ENCODE measurements at places on chromosomes 12 and 14.

DNA sequence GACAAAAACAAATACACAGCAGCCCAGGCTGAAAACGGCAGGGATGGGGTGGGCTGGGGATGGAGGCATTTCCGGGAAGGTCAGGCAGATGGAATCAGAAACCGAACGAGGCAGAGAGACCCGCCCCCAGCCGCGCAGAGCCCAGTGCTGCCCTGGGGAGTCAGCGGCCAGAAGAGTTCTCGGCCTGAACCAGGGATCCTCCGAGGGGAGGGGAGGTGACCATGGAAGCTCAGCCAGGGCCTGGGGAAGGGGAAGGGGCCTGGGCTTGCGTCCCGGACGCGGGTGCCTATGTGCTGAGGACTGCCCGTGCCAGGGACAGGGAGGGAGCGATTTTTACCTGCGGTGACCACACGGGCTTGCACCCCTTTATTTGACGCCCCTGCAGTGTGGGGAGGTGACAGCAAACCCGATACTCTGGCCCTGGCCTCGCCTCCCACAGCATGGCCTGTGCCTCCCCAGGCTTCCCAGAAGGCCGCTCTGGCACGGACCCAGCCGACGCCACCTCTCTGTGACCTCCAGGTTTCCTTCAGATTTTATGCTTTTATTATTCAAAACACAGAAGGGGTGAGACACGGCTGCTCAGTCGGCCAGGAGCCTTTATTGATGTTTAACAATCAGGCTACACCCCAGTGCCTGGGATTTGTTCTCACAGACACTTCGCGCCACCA lies 7.7 kb downstream of the LRCOL1 start:
- DNase-seq = no peak

- no peak for DNase-seq
Measured at GRCh38 chr14:76109087-76109880, 42.4 kb upstream of the GPATCH2L start.

DNA sequence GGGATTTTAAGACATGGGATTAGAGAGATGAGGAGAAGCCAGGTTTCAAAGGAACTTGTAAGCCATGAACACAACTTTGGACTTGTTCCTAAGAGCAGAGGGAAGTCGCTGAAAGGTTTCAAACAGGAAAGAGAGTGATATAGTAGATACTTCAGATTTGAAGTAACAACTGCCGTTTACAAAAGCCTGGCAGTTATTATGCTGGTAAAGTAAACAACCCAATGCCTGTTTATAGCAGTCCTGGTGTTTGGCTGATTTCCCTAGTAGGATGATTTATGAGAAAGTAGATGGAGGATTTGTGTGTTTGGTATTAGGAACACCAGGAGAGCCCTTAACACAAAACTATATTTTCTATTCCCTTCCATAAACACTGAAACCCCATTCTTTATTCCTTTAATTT lies 285.7 kb downstream of the RMST start:
- DNase-seq = no peak

GRCh38 chr12:57241402-57242310 lies 9.3 kb downstream of the STAC3 start:
- no peak for DNase-seq

DNA sequence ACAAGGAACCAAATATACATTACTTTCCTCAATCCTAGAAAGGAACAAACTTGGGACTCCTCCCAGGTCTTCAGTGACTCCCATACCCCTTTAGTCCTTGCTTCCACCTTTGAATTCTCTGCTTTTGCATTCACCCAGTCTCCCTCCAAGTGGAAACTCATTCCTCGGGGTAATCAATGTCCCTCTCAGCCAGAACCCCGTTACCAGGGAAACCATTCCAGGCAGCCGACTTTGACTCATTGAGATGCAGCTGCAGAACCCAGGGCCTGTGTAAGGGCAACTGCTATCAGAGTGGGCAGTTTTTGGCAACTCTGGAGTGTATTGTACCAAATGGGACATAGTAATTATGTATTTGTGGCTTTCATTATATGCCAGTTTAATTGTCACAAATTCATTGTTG lies 186.2 kb downstream of the NRXN3 start:
- no peak for DNase-seq

DNA sequence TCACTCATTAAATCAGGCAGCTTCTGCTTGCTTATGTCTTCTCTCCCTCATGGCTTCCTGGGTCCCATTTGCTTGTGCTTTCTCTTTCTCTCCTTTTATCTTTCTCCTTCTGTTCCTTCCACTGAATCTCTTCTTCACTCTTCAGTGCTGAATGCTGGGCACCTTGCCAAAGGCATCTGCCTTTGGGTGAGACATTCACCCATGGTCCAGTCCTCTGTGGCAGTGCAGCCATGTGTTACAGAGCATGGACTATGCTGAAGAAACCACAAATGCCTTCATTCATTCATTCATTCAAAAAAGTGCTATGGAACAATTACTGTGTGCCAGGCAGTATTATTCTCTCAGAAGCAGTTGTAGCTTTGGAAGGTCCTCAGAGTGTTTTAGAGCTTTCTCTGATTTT lies 344.4 kb upstream of the STXBP6 start:
- no peak for DNase-seq

DNA sequence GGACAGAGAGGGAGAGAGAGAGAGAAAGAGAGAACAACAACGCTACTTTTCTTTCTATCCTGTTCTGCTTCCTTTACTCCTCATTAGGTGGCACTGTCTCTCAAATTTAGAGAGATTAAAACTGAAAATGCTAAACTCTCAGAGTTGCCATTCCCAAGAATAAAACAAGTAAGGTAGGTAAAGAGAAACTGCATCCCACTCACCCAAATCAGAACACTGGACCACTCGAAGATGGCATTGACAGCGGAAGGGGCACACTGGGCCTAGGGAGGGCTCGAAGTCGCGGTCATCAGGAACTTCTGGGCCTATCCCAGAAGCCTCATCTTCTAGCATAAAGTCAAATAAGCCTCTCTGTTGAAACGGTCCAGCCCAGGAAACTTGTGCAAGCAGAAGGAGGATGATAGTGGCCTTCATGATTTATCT lies 4.5 kb downstream of the DCN start:
- no peak for DNase-seq

GRCh38 chr12:22670762-22671161 lies 45.8 kb downstream of the ETNK1 start:
- no peak for DNase-seq

DNA sequence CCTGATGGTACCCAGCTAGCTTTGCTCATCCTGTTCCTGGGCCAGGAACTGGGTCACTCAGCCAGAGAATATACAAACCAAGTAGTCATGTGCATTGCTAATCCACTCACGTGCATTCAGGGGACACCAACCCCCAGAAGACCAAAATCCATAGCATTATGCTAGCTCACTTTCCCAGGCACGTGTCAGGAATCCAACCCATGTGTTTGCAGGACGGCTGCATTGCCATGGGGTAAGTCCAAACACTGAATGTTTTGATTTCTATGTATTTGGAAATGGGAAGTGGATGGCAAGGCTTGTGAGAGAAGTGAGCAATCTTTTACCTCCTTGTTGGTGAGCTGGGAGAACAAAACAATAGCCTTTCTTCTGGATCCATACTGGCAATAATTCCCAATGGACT lies 87.1 kb upstream of the FOXN3 start:
- no peak for DNase-seq

DNA sequence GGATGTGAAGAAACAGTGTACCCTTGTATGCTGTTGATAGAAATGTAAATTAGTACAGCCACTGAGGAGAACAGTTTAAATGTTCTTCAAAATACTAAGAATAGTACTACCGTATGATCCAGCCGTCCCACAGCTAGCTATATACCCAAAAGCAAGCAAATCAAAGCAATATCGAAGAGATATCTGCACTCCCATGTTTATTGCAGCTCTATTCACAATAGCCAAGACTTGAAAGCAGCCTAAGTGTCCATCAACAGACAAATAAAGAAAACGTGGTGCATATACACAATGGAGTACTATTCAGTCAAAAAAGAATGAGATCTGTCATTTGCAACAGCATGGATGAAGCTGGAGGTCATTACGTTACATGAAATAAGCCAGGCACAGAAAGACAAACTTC lies 88.5 kb upstream of the SLC38A4 start:
- no peak for DNase-seq

DNA sequence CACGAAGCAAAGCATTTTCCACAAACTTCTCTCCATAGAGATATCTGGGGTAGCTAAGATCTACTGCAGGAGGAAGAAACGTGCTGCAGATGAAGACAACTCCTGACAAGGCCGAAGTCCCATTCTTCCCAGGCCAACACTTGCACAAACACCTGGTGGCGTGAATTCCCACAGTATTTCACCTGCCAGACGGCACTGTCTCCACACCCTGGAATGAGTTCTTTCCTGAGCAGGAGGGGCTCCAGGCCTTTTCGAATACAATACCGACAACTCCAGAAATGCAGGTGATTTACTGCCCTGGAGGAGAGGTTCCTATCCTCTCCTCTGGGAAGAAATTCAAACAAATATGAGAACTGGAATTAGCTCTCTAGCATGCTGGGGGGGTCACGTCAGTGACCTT lies 179.9 kb downstream of the MON2 start:
- DNase-seq = no peak

DNA sequence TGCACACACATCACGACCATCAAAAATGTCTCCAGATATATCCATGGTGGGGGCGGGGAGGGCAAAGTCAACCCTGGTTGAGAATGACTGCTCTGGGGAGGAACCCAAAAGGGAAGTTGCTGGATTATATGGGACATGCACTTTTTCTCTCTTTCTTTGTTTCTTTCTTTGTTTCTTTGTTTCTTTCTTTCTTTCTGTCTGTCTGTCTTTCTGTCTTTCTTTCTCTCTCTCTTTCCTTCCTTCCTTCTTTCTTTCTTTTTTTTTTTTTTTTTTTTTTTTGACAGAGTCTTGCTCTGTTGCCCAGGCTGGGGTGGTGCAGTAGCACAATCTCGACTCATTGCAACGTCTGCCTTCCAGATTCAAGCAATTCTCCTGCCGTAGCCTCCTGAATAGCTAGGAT lies 71.5 kb downstream of the TBX5 start:
- no peak for DNase-seq

- DNase-seq = no peak
Measured at GRCh38 chr12:98893675-98894411, 248.8 kb downstream of the APAF1 start.

GRCh38 chr12:13435235-13435933 lies 238.9 kb downstream of the EMP1 start:
- DNase-seq = no peak

GRCh38 chr12:121806009-121806545 lies 2.3 kb downstream of the SETD1B start:
- DNase-seq = no peak

DNA sequence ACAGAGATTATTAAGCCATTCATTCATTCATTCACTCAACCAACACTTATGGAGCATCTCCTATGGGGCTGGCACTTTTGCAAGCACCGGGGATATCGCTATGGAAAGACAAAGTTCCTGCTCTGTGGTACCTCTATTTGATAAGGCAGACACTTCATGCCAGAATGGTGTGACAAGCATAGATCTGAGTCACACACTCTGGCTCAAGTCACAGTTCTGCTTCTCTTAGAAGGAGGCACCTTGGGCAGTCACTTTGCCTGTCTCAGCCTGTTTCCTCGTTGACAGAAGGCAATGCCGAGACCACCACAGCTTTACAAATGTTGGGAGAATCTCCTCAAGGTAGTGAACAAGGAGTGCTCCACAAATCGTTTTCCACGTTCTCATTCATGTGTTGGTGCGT lies 205.2 kb downstream of the SLC41A2 start:
- DNase-seq = no peak

GRCh38 chr14:96229315-96229714 lies 24.7 kb downstream of the BDKRB2 start:
- DNase-seq = no peak

- no peak for DNase-seq
Measured at GRCh38 chr12:66085998-66086397, 44.6 kb downstream of the LLPH start.

DNA sequence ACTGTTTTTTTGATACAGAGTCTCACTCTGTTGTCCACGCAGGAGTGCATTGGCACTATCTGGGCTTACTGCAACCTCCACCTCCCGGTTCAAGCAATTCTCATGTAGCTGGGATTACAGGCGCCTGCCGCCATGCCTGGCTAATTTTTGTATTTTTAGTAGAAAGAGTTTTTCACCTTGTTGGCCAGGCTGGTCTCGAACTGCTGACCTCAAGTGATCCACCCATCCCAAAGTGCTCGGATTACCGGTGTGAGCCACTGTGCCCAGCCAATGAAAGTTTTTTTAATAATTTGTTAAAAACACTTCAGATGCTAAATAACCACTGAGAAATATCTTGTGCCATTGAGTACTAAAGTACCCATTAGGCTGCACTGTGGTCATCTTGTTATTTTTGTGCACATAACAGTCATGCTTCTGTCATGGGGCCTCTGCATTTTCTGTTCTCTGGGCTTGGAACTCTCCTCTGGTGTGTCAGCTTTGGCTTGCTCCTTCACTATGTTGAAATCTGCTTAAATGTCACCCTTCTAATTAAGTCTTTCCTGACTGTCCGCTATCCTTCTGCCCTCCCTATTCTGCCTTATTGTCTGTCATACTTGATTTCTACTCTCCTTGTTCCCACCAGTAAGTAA lies 105.1 kb downstream of the KTN1 start:
- no peak for DNase-seq

DNA sequence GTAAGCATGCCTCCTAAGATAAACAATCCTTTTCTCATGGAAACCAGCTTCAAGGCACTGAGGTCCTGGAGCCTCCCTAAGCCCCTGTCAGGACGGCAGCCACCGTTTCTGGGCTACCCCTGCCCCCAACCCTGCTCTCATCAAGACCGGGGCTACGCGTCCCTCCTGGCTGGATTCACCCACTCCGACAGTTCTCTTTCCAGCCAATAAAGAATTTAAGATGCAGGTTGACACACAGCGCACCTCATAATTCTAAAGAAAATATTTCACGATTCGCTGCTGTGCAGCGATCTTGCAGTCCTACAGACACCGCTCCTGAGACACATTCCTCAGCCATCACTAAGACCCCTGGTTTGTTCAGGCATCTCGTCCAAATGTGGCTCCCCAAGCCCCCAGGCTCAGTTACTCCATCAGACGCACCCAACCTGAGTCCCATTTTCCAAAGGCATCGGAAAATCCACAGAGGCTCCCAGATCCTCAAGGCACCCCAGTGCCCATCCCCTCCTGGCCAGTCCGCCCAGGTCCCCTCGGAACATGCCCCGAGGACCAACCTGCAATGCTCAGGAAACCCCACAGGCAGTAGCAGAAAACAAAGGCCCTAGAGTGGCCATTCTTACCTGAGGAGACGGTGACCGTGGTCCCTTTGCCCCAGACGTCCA lies 336.3 kb downstream of the TMEM121 start:
- DNase-seq = no peak

DNA sequence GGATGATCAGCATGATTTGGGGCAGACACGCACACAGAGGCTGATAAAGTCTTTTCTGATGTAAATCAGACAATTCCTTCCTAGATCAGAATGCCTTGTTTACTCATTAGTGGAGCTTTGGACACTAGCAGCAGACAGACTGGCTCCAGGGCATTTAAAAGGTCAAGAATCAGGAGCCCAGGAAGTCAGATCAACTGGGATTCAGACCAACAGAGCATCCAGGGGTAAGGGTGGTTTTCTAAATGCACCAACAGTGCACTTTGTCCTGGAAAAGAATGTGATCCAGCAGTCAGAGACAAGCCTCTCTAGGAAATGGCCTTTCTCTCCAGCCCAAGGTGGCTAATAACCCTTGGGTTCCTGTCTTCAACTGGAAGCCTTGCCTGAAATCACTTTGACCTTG lies 405.3 kb downstream of the MED13L start:
- no peak for DNase-seq

GRCh38 chr12:107651571-107652449 lies 33.8 kb upstream of the PWP1 start:
- no peak for DNase-seq
